ENCODE measurements at places on chromosomes 5 and 9.
A peak's percentile ranks its signal among the peaks of the same experiment; 100 is the strongest.

DNA sequence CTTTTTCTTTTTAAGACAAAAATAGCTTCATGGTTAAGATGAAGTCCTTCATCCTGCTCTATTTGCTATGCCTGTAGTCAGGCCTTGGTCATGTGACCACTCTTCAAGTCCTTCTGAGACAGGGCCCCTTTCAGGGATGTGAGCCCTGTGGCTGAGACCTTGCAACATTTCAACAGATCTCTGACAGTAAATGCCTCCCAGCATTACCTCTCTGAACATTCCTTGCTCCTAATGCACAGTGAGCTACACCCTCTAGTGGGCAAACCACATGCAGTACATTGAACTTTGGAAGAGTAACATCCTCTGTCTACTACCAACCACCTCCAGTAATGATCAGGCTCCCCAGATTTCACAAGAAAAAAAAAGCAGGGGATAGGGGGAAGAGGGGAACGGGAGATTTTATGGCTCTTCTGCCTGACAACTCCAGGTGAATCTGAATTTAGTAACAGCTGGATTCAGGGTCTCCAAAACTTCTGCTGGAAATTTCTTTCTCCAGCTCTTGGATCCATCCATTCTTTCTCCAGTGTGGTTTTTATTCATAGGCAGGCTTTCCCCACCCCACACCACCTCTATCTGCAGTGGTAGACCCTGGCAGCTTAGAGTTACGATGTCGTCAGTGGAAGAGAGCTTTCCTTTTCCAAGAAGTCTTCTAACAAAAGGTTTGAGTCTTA is 8.9 kb upstream of the FBXO38 start:
- peak; percentile 47 for DNase-seq

- no peak for DNase-seq
These were observed 169.7 kb downstream of the NPR3 start for GRCh38 chr5:32880796-32881195.

DNA sequence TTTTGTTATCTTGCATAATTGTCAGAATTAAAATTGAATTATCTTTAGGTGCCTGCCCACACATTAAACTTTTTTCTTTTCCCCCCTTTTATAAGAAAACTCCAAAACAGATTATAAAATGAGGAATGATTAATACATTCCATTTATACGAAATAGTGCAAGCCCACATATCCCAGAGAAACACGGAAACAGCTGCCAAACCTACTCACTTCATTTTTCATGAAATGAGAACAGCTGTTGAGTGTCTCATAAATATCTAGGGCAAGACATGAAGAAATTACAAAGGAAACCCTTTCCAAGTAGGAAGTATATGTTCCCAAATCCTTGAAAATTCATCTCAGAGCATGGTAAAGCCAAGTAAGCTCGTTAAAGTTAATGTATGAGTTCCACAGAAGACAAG is 459.4 kb upstream of the NMUR2 start:
- DNase-seq: no peak

DNA sequence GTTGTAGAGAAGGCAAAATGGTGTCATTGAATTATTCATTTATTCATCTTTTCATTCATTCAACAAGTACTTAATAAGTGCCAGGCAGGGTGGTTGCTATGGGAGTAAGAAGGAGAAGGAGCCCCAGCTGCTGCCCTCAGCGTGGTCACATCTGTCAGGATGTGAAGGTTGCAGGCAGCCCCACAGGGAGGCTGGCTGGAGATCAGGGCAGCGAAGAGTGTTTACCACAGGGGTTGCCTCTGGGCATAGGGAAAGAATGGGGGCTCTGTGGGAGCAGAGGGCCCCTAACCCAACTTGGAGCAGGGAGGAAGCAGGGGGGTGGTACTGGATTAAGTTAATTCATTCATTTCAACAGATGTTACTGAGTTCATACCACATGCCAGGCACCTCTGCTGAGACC is 6.0 kb downstream of the PCDH12 start:
- no peak for DNase-seq

DNA sequence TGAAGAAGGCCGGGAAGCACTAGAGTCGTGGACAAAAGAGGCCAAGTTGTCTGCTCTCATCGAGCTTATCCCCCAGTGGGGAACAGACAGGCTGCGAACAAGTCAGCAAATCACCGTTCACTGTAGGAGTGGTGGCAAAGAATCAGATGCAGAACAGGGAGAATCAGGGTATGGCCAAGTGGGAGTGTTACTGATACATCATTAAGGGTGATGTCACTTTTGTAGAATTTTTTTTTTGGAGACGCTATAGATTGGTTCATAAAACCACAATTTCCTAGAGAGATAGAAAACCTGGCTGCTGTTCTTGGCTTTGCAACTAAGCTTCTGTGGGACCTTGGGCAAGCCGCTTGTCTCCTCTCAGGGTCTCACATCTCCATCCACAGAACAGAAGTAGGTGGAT is 21.3 kb downstream of the SPRY4 start:
- DNase-seq: no peak

DNA sequence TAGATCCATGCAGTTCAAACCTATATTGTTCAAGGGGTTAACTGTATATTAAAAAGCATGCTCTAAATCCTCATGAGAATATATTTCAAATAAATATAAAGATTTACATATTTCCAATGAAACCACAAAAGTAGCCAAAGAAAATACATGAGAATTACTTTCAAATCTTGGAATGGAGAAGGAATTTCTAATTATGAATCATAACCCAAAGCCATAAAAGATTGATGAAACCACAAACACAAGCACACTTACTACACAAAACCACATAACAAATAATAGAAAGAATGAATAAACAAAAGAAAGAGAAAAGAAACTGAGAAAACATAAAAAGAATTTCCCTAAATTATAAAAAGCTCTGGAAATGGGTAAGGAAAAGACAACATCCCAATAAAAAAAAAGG is 16.0 kb downstream of the ERP44 start:
- DNase-seq: no peak

GRCh38 chr9:135091545-135091944 is 4.1 kb downstream of the OLFM1 start:
- DNase-seq: no peak

- peak; percentile 52 for DNase-seq
These were observed 19.8 kb upstream of the NSD1 start for GRCh38 chr5:177113566-177114424.

Data from foreskin fibroblast (primary cell).